ENCODE measurements at places on chromosomes 7 and 10. TPM values are rescaled to one million over a fixed set of nuclear protein-coding genes. Genes with fewer than 3 reads are reported as not detected.

Gene HERPUD2
- 26.9 TPM for total RNA-seq

Gene TAS2R3
- not detected for total RNA-seq

Gene GSAP
- 1.7 TPM for total RNA-seq

Gene OR2A12
- not detected for total RNA-seq

Gene ZNF212
- total RNA-seq, result 3.9 TPM

Gene TMEM184A
- 0.07 TPM for total RNA-seq

Gene TMEM176B
- total RNA-seq, result not detected

Gene TUBAL3
- 0.07 TPM for total RNA-seq

Gene VAX1
- total RNA-seq, result not detected

Gene NUTM2D
- 1.9 TPM for total RNA-seq

Gene ATG9B
- not detected for total RNA-seq

Gene XPNPEP1
- 81.3 TPM for total RNA-seq

Gene AOC1
- not detected for total RNA-seq

Gene MAT1A
- total RNA-seq, result not detected

Gene IDI2
- not detected for total RNA-seq

Gene MCM10
- 12.2 TPM for total RNA-seq

Gene ASZ1
- total RNA-seq, result not detected

Gene WDFY4
- 3.5 TPM for total RNA-seq

Gene CPVL
- total RNA-seq, result 2.6 TPM

Gene CPN1
- total RNA-seq, result not detected

Gene NEURL1
- 0.10 TPM for total RNA-seq
